ENCODE measurements at places on chromosomes 13 and 19. TPM values are rescaled to one million over a fixed set of nuclear protein-coding genes. Genes with fewer than 3 reads are reported as not detected.

DNA sequence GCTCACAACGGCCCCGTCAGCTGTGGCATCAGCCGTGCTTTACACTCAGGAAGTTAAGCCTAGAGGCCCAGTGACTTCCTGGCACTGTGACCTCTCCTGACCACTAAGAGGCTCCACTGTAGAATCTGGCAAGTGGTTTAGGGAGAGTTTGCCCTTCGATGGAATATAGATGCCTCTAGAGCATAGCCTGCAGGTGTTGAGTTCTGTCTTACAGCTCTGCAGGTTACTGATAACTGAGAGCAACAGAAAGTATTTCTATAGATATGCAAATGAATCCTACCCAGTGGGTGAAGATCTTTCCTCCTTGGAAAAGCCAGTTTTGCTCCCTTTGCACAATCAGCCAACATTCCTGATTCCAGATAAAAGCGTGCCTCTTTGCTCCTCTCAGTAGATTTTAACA lies 35.8 kb downstream of the ATP12A start:
- no peak overlapping the region for H3K27ac ChIP-seq
- DNase-seq, result no peak
- no peaks in the 10 kb centered on the region for H3K4me1 ChIP-seq
- no peaks in the 10 kb centered on the region for H3K36me3 ChIP-seq
- peaks cover 5% of the 10 kb centered on the region for H3K27me3 ChIP-seq

The DNAJC15 gene
- 13.0 TPM for total RNA-seq

DNA sequence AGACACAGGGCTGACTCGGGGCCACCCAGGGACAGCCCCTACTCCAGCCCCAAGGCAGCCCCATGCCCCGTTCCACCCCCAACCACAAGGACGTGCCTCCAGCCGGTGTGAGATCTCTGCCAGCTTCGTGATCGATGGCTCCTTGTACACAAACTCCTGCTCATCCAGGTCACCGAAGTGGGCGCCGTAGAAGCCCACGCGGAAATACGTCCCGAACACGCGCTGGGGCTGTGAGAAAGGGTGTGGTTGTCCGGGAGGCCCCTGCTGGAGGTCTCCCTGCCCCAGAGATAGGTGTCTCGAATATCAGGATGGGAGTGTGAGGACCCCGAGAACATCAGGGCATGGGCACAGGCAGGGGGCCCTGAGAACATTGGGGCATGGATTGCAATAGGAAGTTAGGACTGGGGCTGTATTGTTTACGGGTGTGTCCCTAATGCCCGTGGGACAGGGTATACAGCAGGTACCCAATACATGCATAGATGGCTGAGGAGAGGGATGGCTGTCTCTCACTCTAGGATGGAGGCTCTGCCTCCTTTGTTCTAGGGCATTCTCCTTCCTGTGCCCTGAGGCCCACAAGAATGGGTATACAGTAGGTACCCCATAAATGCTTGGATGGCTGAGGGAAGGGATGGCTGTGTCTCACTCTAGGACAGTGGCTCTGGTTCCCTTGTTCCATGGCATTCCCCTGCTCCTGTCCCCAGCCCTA lies 5.3 kb upstream of the KANK2 start:
- DNase-seq, result no peak
- peaks cover 3% of the 10 kb centered on the region for H3K27me3 ChIP-seq
- no peak overlapping the region for H3K27ac ChIP-seq
- H3K4me1 ChIP-seq, result peaks cover 2% of the 10 kb centered on the region

DNA sequence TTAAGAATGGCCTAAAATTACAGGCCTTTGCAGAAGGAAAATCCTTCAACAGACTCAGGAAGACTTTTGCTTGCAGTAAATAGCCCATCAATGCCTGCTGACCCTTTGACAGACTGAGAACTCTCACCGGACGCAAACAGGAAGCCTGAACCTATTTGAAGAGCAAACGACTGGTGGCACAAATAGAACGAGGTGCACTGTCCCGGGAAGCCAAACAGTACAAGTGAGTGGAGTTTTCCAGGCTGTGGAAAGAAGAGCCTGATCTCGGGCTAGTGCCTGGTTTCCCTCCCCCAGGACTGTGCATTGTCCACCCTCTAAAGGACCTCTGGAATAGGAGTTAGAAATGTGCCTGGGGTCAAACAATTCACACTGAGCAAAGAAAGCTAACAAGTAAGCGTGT lies 165.5 kb downstream of the FGF14 start:
- H3K36me3 ChIP-seq, result no peaks in the 10 kb centered on the region
- peaks cover 7% of the 10 kb centered on the region for H3K27me3 ChIP-seq
- no peaks in the 10 kb centered on the region for H3K4me1 ChIP-seq
- no peak overlapping the region for H3K27ac ChIP-seq
- no peak for DNase-seq
- no peak overlapping the region for H3K4me3 ChIP-seq

The TEX26 gene
- not detected for total RNA-seq

The NXNL1 gene
- total RNA-seq, result not detected

- H3K27me3 ChIP-seq, result no peaks in the 10 kb centered on the region
- peak overlapping the region; percentile 39 for H3K4me3 ChIP-seq
- peak overlapping the region; percentile 96 for H3K27ac ChIP-seq
- peak; percentile 69 for DNase-seq
- peaks cover 49% of the 10 kb centered on the region for H3K4me1 ChIP-seq
Measured at GRCh38 chr13:40026741-40027140, 371.3 kb downstream of the COG6 start.

All from activated CD4-positive, alpha-beta T cell treated with anti-CD3 and anti-CD28 coated beads for 36 hours (primary cell).